Psoas muscle (tissue), 8 donors: ENCODE measurements at places on chromosomes 6 and 20. TPM values are rescaled to one million over a fixed set of nuclear protein-coding genes. Genes with fewer than 3 reads are reported as not detected.

DNA sequence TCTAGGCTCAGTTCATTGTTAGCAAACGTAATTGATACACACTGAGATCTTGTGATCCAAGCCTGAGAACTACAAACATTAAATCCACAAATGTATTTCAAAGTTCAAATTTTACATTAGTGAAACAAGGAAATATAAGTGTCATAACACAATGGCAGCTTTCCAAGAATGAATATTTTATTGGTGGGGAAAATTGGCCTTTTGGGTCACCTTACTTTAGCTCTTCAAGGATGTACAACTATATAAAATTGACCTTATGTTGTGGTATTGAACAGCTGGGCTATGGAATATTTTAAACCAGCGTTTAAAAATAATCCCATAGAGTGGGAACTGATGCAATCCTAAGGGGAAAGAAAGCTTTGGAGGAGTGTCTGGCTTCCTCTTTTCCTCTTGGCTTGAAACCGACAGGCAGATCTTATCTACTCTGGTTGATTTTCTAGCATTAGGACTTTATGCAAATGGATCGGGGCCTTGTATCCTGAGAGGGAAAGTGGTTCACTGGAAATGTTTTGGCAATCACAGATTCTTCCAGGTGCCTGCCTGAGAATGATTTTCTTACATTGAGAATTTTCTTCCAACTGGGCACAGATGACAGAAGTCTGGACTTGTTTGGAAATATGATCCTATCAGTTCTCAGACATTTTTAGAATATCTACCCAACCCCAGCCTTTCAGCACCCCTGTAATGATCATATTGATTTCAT is 184.8 kb upstream of the ECI2 start:
- no peak for DNase-seq

- DNase-seq = no peak
These were observed 15.0 kb upstream of the MARCKS start for GRCh38 chr6:113842165-113842564.

- no peak for DNase-seq
These were observed 93.9 kb downstream of the PSMG4 start for GRCh38 chr6:3352678-3353077.

Gene MEP1A
- total RNA-seq = not detected

DNA sequence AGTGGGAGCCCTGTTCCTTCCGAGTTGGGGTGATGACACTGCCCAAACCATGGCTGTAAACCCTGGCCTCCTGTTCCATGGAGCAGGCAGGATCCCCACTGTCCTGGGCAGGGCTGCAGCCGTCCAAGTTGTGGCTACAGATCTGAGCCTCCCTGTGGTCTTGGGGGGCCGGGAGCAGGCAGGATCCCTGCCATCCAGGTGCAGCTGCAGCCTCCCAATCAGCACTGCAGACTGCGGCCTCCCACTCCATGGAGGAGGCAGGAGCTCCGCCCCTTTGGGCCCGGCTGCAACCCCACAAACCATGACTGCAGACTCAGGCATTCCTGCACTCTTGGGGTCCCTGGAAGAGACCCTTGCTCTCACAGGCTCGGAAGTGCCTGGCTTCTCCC is 872.1 kb upstream of the GJE1 start:
- DNase-seq = peak; percentile 44

Gene WFDC5
- not detected for total RNA-seq

GRCh38 chr20:8526610-8527009 is 394.5 kb downstream of the PLCB1 start:
- DNase-seq = no peak

DNA sequence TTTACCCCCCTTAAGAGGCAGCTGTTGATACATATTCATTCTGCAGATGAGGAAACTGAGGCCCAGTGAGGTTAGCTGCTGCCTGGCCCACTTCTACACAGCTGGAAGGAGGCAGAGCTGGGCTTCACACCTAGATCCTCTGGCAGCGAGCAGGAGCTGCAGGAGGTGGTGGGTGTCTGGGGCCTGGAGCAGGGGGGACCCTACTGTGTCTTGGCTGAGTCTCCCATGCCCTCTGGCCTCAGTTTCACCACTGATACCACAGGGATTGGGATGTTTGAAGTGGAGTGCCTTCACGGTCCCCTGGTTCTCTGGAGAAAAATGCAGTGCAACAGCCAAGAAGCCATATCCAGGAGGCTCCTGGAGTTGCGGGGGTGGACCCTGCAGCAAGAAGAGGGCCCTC is 8.2 kb upstream of the BPIFA2 start:
- DNase-seq = no peak

- DNase-seq = no peak
These were observed 233.9 kb downstream of the PRL start for GRCh38 chr6:22062807-22063408.

GRCh38 chr20:46789339-46790028 is 80.0 kb downstream of the SLC2A10 start:
- no peak for DNase-seq

Gene GPX5
- total RNA-seq = not detected
